ENCODE measurements at places on chromosomes 5 and 9.

GRCh38 chr9:91119679-91120078, 242.0 kb downstream of the AUH start:
- DNase-seq = no peak

GRCh38 chr9:94002316-94003140, 47.4 kb upstream of the BARX1 start:
- DNase-seq = peak; percentile 68

DNA sequence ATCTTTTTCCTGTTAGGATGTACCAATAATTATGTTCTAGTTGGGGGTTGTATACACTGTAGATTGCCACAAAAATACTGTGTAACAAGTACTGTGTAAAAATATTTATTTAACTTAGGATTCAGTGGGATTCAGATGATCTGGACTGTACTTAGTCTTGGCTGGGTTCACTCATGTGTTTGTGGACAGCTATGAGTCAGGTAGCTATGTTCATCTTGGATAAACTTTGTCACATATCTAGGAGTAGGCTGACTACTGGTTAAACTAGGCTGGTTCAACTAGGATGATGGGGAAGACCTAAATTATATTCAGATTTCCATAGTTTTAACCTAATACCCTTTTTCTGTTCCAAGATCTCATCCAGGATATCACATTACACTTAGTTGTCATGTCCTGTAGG, 32.1 kb upstream of the TNFSF15 start:
- DNase-seq = no peak

DNA sequence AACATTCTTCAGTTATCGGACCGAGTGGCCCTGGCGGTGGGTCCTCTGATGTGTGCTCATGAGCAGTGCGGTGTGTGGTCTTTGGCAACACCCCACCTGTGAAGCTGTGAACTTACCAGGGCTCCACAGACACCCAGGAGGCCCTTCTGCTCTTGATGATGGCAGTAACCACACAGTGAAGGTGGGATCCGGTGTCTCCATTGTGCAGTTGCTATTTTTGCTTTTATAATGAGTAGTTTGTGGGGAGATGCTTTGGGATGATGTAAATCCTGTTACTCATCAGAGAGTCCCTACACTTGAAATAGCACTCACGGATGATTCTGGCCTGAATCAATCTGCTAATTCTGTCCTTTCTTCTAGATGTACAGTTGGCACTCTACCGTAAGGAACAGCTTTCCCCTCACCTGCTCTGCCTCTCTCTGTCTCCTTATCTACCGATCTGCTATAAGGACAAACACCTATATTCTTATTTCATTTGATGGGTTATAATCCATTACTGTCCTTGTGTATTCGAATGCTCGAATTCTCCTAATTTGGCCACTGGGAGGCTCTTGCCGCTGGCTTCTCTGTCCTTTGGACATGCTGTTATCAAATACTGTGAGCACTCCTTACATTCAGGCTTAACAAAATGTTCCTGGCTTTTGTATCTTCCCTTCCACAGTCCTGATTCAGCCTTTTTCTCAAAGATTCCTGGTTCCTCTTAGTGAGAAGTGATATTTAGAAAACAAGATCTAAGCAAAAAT, 20.2 kb downstream of the ATPSCKMT start:
- DNase-seq = peak; percentile 87

DNA sequence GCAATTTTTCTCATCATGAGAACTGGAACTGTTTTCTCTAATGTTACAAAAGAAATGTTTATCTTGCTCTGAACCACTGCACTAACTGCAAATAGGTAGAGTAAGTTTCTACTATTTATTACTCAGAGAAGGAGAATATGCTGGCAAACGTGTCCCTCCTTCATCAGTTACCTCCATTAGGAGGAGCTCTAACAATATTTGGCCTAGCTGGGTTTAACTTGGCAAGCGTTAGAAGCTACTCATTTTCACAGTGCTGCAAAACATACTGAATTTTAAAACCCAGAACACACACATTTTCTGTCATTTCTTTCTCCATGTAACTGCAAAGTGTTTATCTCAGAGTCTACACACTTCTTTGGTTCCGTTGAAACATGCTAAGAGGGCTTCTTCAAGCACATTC, 101.0 kb upstream of the GABRG2 start:
- DNase-seq = no peak

DNA sequence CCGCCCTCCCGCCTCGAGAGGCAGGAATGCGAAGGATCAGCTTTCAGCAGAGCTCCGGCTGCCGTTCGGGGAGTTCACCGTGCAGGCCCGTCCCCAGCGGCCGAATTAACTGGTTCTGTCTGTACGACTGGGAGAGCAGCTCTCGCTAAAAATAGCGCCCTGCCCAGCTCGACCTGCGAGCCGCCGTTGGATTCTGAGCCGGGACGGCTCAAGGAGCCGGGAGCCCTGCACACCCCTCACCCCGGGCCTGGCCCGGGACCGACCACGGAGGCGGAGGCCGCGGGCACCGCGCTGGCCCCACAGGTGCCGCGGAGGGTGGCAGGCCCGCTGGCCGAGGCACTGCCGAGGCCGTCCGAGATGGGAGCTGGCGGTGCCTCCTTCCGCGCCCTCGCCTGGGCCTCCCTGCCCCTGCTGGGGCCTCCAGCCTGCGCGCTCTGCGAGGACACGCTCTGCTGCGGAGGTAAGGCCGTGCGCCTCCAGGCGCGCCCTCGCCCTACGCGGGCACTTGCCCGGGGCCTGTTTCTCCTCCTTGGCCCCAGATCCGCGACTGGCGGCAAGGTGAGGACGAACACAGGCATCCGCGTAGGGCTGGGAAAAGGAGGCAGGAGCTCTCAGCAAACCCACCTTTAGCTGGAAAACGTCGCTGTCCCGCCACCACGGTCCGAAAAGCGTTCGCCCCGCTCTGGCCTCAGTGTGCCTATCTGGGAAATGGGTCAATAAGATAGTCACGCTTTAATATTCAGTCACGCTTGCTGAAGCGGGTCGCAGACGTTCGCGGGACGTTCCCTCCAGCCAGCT, 53.1 kb upstream of the DAB2IP start:
- DNase-seq = no peak

- no peak for DNase-seq
Measured at GRCh38 chr9:4220346-4220745, 79.5 kb downstream of the GLIS3 start.

DNA sequence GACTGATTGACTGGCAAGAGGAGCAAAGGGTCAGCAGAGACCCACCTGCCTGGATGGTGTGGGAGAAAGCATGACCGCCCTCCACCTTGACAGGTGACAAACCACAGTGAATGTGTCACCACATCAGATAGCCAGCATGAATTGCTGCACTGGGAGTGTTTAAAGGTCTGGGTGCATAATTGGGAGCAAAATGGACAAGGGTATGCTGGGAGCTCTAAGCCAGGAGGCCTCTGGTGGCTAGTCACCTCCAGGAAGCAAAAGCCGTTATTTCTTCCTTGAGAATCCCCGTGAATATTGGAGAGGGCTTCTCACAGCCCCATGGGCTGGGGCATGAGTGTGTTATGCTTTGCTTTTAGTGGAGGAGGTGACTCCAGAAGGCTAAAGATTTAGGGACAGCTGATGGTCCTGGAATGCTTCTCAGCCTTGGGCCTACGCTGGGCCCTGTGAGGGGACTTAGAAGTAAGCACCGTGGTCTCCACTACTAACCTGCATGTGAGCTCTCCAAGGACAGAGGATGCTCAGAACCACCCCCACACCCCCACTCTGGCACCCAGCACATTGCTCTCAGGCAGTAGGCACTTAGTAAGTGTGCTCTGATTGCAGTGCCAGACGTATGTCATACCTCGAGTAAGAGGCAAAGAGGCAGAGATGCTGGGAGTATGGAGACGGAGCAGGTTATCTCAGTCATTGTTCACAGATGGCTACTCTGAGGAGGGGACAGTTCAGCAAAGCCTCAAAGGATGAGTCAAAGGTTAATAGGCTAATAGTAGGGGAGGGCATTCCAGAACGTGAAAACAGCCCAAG, 9.1 kb upstream of the IRF1 start:
- DNase-seq = no peak

DNA sequence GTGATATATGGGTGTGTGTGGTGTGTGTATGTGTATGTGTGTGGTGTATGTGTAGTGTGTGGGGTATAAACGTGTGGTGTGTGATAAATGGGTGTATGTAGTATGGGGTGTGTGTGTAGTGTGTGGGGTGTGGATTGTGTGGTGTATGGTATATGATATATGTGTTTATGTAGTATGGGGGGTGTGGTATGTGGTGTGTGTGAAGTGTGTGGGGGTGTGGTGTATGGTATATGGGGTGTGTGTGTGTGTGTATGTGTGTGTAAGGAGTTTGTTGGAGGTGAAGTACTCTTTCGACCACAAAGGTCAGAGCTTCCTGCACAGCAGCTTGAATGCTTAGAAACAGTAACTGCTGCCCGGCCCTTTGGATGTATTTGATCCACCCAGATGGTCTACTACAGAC, 145.2 kb upstream of the IQGAP2 start:
- DNase-seq = no peak

DNA sequence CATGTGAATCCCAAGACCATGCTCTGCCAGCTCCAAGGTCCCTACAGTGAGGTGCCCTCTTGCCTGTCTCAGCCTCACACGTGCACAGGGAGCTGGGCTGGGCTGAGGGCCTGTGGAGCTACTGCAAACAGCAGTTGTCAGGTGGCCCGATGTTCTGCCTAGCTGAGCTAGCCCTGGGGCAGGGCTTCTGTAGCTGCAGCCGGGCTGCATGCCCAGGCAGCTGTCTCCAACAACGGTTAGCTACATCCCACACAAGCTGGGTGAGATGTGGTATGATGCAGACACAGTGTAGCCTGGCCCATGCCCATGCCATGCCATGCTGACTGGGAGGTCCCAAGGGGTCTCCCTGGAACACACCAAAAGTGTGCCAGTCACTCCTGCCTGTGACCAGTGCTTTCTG, 62.0 kb downstream of the MACROH2A1 start:
- no peak for DNase-seq

GRCh38 chr5:84524491-84524890, 139.8 kb upstream of the EDIL3 start:
- peak; percentile 12 for DNase-seq

DNA sequence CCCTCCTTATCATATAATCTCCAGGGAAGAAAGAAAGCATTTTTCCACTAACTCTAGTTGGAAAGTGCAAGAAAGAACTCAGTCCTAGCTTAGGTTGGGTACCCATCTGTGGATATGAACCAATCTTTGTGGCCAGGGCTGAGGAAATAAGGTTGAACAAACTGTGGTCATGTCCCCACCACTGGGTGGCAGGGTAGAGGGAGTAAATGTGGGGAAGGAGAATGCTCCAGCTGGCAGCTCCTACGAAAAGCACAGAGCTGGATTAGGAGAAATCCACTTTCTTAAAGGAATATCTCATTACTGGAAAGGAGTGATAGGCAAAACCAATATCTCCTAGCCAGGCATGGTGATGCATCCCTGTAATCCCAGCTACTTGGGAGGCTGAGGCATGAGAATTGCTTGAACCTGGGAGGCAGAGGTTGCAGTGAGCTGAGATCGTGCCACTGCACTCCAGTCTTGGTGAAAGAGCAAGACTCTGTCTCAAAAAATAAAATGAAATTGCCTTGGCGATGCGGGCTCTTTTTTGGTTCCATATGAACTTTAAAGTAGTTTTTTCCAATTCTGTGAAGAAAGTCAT, 175.1 kb downstream of the CCDC192 start:
- DNase-seq = peak; percentile 65

- DNase-seq = no peak
Measured at GRCh38 chr5:31382051-31382878, 149.6 kb downstream of the DROSHA start.

DNA sequence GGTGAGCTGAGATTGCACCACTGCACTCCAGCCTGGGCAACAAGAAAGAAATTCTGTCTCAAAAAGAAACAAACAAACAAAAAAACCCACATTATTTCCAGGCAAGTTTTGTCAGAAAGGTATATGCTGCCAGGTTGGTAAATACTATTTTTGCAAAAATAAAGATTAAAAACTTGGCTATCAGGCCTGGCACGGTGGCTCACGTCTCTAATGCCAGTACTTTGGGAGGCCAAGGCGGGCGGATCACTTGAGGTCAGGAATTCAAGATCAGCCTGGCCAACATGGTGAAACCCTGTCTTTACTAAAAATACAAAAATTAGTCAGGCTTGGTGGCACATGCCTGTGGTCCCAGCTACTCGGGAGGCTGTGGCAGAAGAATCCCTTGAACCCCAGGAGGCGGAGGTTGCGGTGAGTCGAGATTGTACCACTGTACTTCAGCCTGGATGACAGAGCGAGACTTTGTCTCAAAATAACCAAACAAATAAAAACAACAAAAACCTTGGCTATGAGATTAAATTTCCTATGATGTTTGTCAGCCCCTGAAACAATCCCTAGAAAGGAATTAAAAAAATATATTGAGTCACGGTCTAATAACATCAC, 22.7 kb downstream of the AGXT2 start:
- no peak for DNase-seq

DNA sequence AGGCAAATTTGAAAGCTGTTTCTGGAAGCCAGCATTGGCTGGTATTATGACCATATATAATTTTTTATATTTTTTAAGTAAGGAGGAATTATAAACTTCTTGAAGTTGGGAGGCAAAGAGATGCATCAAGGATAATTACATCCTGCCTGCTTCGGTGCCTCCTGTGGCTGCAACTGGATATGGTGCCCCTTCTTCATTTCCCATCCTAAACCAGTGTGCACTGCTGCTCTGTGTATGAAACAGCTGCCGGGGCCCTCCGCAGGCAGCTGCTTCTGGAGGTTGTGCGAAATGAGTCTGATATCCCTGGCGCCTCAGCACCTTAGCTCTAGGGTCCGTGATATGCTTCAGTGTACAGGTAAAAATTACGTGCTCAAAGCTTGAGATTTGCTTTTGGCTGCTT, 304.2 kb downstream of the ENC1 start:
- no peak for DNase-seq

GRCh38 chr9:37936965-37937364, 33.0 kb upstream of the SLC25A51 start:
- peak; percentile 67 for DNase-seq

- DNase-seq = no peak
Measured at GRCh38 chr5:39100301-39100850, 26.2 kb upstream of the RICTOR start.

DNA sequence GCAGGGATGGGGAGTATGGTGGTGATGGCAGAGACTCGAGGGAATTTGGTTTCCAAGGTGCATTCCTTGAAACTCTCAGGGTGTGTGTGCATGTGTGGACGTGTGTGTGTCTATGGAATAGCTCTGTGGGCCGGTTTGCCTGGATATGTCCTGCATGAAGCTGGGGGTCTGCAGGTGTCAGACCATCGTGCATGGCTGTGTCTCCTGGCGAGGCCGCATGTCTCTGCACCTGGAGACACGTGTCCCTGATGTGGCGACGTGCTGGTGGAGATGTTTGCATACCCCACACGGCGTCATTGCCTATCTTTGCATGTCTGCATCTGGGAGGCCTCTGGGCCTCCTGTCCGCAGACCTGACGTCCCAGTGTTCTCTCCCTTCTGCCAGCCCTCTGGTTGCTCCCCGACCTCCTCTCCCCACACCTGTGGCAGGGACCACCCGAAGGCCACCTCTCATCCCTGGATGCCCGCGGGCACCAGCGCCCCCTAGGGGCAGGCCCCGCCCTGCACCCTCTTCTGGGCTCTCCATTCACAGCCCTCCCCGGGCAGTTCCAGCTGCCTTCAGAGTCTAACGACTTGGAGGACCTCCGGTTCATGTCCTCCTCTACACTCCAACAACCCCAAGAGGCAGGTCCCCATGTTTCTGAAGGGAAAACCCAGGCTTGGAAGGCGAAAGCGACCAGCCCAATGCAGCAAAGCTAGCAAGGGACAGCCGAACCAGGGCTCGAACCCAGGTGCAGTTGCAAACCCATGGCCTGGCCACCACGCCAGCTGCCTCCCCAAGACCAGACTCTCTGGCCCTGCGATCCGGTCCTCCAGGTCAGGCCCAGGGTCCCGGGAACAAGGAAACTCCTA, 88.6 kb downstream of the LMX1B start:
- no peak for DNase-seq
